Ovary (tissue), 10 donors: ENCODE measurements at places on chromosomes 5 and 9. TPM values are rescaled to one million over a fixed set of nuclear protein-coding genes. Genes with fewer than 3 reads are reported as not detected.

- no peaks in the 10 kb centered on the region for H3K27me3 ChIP-seq
- H3K4me3 ChIP-seq: no peak overlapping the region
- peaks cover 2% of the 10 kb centered on the region for H3K4me1 ChIP-seq
- no peak for DNase-seq
- no peak overlapping the region for H3K27ac ChIP-seq
Measured at GRCh38 chr5:112192866-112193265, 226.2 kb downstream of the EPB41L4A start.

Gene CCNI2
- not detected for total RNA-seq

Gene TMEM215
- total RNA-seq: 0.05 TPM

GRCh38 chr5:144308906-144309670 lies 138.4 kb downstream of the KCTD16 start:
- DNase-seq: no peak
- no peak overlapping the region for H3K4me3 ChIP-seq
- H3K36me3 ChIP-seq: no peaks in the 10 kb centered on the region
- no peaks in the 10 kb centered on the region for H3K27me3 ChIP-seq
- H3K27ac ChIP-seq: no peak overlapping the region

Gene PGM5
- total RNA-seq: 36.2 TPM

DNA sequence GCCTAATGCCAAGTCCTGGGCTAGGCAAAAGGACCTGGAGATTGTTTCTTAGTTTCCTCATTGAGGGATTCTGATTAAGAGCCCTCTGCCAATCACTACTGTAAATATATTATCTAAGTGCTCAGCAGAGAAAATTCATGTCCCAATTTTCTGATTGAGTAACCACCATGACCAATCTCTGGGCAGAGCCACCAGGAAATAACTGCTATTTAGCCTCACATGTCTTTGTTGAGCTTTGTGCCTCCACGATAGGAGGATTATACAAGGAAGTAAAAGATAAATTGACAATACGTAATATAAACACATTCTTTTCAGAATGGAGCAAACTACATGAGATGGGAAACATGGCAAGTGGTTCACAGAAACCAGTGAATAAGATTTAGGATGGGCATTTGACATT lies 396.1 kb upstream of the PAPPA start:
- no peak for DNase-seq
- H3K36me3 ChIP-seq: no peaks in the 10 kb centered on the region
- no peak overlapping the region for H3K4me3 ChIP-seq
- no peaks in the 10 kb centered on the region for H3K4me1 ChIP-seq
- no peaks in the 10 kb centered on the region for H3K27me3 ChIP-seq

GRCh38 chr9:728535-728934 lies 113.0 kb upstream of the DMRT1 start:
- no peaks in the 10 kb centered on the region for H3K36me3 ChIP-seq
- no peak overlapping the region for H3K4me3 ChIP-seq
- no peaks in the 10 kb centered on the region for H3K27me3 ChIP-seq
- no peak overlapping the region for H3K27ac ChIP-seq
- no peaks in the 10 kb centered on the region for H3K4me1 ChIP-seq

DNA sequence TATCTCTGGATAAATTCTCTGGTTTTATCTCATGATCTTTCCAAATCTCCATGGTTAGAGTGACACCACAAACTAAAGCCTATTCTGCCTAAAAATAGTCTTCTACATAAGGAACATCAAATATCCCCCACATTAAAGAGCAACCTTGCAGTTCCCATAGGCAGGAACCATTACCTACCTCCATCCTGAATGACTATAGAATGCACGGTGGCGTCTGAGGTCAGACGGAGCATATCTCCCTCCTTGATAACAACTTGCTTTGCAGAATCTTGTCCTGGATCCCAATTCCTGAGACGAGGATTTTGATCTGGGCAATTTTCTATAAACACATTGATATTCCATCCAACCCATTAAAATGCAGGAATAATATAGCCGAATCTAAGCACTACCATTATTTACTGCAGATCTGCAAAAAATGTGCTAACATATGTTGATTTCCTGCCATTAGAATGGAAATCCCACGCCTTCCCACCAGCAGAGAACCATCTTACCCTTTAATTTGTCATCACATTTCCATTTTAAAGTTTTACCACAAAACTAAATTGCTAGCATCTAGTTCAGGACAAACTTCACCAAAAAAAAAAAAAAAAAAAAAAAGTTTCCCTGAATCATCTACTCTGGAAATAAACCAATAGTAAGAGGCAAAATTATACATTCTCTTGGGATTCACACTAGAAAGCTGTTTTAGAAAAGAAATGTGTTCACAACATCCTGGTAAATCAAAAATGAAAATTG lies 22.1 kb downstream of the CEMIP2 start:
- H3K27me3 ChIP-seq: no peaks in the 10 kb centered on the region
- H3K4me1 ChIP-seq: peaks cover 3% of the 10 kb centered on the region

- H3K4me3 ChIP-seq: no peak overlapping the region
- no peaks in the 10 kb centered on the region for H3K27me3 ChIP-seq
- DNase-seq: no peak
- H3K27ac ChIP-seq: no peak overlapping the region
- no peaks in the 10 kb centered on the region for H3K36me3 ChIP-seq
Measured at GRCh38 chr5:180301253-180301652, 9.4 kb upstream of the MAPK9 start.

DNA sequence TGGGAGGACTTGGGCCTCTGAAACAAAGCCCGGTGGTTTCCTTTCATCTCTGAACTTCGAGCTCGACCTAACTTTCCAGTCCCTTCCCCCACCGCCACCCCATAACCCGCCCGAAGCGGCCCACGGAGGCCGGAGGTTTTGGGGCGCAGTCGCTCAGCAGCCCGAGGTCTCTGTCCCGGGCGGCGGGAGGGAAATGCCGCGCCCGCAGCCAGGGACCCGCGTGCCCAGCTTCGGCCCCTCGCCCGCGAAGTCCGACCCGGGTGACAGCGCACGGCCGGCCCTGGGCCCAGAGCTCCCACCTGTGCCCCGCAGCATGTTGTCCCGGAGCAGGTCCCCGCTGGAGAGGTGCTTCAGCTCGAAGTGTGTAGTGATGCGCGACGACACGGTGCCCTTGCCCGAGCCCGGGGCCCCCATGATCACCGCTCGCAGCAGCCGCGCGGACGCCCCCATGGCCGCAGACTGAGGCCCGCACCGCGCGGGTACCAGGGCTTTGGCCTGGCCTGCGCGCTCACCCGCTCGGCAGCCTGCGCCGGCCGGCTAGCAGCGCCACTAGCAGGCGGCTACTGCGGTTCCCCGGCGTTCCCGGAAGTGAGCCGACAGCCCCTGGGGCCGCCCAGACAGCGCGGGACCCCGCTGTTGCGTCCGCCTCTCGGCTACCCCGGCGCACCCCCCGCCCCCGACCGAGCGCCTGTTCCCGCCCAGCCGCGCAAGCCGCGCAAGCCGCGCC lies at the start of gene AK3:
Gene AK3, minus strand, starts transcription at position 565 of the 727 bp plus-strand sequence. Its CDS starts 115 bp downstream, at position 450.
- H3K36me3 ChIP-seq: no peaks in the 10 kb centered on the region
- DNase-seq: peak; percentile 92
- peak within 1 kb of the TSS; percentile 86 for H3K27ac ChIP-seq
- H3K27me3 ChIP-seq: no peaks in the 10 kb centered on the region

Gene TAF11L12
- not detected for total RNA-seq

Gene CTXN3
- not detected for total RNA-seq

GRCh38 chr9:87567983-87568382 lies 70.3 kb downstream of the DAPK1 start:
- no peak overlapping the region for H3K27ac ChIP-seq
- peaks cover 44% of the 10 kb centered on the region for H3K4me1 ChIP-seq
- DNase-seq: no peak
- H3K36me3 ChIP-seq: no peaks in the 10 kb centered on the region
- no peak overlapping the region for H3K4me3 ChIP-seq

Gene HK3
- 0.61 TPM for total RNA-seq

Gene PCDHGA11
- total RNA-seq: 4.7 TPM

DNA sequence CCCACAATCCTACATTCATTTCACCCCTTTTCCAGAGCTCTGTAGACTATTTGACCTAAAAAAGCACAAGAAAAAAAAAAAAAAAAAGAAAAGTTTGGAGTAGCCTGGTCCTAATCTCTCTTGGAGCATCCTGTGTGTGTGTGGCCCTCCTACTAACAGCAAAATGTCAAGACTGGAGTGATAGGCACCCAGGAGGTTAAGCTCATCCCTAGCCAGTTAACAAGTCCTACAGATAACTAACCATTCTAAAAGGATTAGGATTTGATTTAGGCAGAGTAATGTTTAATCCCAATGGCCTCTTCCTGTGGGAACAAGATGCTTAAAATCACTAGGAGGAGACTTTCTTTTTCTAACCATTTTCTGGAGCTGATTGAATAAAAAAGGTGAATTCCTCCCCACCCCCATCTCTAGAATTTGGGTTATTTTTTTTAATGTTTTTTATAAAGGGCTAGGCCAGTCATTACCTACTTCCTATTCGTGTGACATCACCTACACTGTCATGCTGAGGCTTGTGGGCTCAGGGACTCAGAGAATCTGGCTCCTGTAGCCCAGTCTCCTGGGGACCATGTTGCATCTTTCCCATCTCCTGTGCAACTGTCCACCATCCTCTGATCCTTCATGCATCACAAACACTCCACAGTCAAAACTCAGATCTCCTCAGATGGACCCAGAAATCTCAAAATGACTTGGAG lies 43.2 kb upstream of the NR3C1 start:
- no peak overlapping the region for H3K4me3 ChIP-seq
- H3K27me3 ChIP-seq: no peaks in the 10 kb centered on the region

GRCh38 chr9:132507670-132508469 lies 74.5 kb upstream of the BARHL1 start:
- H3K36me3 ChIP-seq: no peaks in the 10 kb centered on the region
- peaks cover 3% of the 10 kb centered on the region for H3K4me1 ChIP-seq
- H3K4me3 ChIP-seq: no peak overlapping the region
- H3K27ac ChIP-seq: no peak overlapping the region

- no peak overlapping the region for H3K4me3 ChIP-seq
- no peaks in the 10 kb centered on the region for H3K36me3 ChIP-seq
- H3K4me1 ChIP-seq: no peaks in the 10 kb centered on the region
- H3K27me3 ChIP-seq: no peaks in the 10 kb centered on the region
Measured at GRCh38 chr5:148697809-148698196, 43.5 kb upstream of the HTR4 start.

Gene CLPTM1L
- 46.7 TPM for total RNA-seq

DNA sequence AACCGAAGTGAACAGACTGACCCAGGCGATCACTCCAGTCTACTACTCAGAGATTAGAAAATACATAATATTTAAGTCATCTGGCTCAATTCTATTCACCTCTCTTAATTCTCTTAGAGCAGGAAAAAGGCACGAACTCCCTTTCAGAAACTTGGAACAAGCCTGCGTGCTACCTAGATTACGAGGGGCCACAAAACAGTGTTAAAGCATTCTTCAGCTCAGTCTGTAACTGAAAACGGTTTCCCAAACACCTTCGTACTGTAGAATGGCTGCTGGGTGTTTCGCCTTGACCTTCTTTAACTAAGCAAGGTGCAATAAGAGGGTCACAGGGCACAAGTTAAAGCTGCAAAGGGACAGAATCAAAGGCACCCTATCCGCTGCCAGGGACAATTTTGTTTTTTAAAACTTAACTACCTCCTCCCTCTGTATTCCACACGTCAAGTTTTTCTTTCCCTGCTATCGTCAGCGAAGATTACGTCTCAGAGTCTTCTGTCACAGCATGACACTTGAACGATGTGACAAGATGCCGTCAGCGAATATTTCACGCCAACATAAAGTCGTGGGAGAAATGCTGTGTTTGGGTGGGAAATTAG lies 687 bp downstream of the LYSMD3 start:
- H3K4me3 ChIP-seq: peak overlapping the region; percentile 90
- no peak for DNase-seq
- no peaks in the 10 kb centered on the region for H3K27me3 ChIP-seq
- H3K36me3 ChIP-seq: no peaks in the 10 kb centered on the region

- peaks cover 7% of the 10 kb centered on the region for H3K4me1 ChIP-seq
- peak overlapping the region; percentile 96 for H3K27ac ChIP-seq
- H3K36me3 ChIP-seq: no peaks in the 10 kb centered on the region
- DNase-seq: peak; percentile 37
Measured at GRCh38 chr5:132962429-132963021, 909 bp downstream of the AFF4 start.

Gene SOX30
- total RNA-seq: not detected

GRCh38 chr9:71549023-71549422 lies 219.3 kb downstream of the CEMIP2 start:
- H3K4me3 ChIP-seq: no peak overlapping the region
- H3K36me3 ChIP-seq: no peaks in the 10 kb centered on the region
- no peak overlapping the region for H3K27ac ChIP-seq

DNA sequence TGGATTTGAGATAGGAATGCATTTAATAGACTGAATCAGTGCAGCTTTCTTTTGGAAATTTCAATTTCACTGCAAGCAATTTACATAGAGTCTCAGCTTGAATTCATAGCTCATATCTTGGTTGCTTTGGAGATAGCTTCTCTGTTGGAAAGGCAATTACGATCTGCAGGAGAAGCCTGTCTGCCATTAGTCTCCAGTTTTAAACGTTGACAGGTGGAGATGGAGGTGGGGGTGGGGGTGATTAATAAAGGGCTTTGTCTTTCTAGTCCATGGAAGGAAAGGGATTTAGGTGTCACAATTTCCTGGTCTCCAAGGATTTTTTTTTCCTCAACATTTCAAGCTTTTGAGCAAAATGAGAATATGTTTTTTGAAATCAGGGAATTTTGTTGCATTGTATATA lies 184.7 kb downstream of the CARTPT start:
- H3K27me3 ChIP-seq: no peaks in the 10 kb centered on the region
- H3K4me3 ChIP-seq: no peak overlapping the region
- DNase-seq: no peak
- H3K36me3 ChIP-seq: no peaks in the 10 kb centered on the region
- no peak overlapping the region for H3K27ac ChIP-seq
- peaks cover 2% of the 10 kb centered on the region for H3K4me1 ChIP-seq

GRCh38 chr5:169934990-169935389 lies 45.3 kb downstream of the INSYN2B start:
- no peak for DNase-seq
- no peaks in the 10 kb centered on the region for H3K36me3 ChIP-seq
- no peaks in the 10 kb centered on the region for H3K27me3 ChIP-seq
- H3K4me1 ChIP-seq: no peaks in the 10 kb centered on the region

DNA sequence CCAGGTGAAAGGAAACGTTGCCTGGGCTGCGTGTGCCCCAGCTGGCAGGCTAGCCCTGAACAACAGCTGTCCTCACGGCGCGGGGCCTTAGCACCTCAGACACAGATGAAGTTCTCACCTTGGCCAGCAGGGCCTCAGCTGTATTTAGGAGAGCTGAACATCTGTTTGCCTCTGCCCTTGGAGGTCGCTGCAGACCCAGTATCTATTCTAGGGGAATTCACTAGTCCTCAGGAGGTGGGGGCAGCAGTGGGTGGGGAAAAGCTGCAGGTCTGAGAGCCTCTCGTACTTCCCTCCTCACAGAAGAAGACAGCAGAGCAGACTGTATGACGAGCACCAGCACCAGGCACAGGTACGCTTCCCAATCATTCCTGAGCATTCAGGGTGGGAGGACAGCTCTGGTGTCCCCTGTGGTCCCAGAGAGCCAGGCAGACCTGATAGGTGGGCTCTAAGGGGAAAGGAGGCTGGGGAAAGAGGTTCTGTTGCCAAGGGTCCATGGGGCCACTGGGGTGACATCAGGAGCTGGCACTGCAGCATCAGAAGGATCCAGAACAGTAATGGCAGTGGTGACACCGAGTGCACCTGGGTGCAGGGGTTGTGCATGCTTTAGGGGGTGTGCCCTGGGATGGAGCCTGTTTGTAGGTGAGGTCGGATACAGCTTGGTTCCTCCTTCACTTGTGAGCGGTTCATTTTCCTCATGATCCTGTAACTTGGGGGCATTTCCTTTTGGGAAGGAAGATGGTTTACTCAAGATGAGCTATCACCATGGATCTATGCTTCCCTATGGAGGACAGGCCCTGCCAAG lies 13.8 kb downstream of the CD74 start:
- no peaks in the 10 kb centered on the region for H3K27me3 ChIP-seq
- H3K27ac ChIP-seq: no peak overlapping the region
- H3K36me3 ChIP-seq: no peaks in the 10 kb centered on the region
- peaks cover 1% of the 10 kb centered on the region for H3K4me1 ChIP-seq
- H3K4me3 ChIP-seq: no peak overlapping the region

GRCh38 chr9:14275331-14275730 lies 38.6 kb downstream of the NFIB start:
- H3K4me1 ChIP-seq: peaks cover 16% of the 10 kb centered on the region
- no peak for DNase-seq
- H3K36me3 ChIP-seq: no peaks in the 10 kb centered on the region
- H3K27me3 ChIP-seq: no peaks in the 10 kb centered on the region
